Omental fat pad (tissue), 4 donors: ENCODE measurements at places on chromosomes 11 and 22. TPM values are rescaled to one million over a fixed set of nuclear protein-coding genes. Genes with fewer than 3 reads are reported as not detected.

DNA sequence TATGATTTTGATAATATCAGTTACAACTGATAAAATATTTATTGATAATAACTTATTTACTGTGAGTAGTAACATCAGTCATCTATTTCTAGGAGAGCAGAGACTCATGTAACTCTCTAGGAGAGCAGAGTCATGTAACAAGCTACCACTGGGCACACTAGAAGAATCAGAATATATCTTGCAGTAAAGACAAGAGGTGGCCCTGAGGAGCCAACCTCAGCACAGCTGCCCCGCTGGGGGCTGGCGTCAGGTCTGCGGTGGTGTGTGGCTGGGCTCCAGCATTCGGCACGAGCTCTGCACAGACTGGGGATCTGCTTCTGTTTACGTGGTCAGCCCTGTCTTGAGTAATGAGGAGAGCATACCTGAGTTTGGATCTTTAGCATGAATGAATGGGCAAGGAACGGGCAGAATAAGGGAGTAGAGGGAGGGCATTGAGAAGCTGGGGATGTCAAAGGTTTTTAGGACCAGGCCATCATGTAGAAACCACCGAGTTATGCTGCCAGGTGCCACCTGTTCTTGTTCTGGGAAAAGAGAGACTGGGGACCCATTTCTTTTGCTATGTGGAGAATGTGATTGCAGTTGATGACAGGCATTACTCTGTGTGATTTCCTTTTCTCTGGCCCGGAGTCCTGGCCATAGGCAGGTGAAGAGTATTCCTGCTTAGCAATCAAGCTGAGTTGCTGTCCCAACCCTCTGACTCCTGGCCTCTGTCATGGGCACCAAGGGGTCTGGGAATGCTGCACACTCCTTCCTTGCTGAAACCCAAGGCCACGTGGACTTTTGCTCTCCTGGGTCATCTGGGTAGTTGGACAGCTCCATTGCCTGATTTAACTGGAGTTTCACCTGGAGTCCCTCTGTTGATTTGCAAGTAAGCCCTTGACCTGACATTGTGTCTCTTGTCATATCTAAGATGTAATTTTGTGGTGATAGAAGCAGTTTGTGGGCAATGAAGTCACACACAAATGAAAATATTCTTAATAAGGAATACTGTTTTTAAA, 50.9 kb upstream of the HEPHL1 start:
- no peak for DNase-seq

GRCh38 chr11:63698976-63699733, 17.9 kb downstream of the RTN3 start:
- no peak for DNase-seq

GRCh38 chr22:38830026-38830844, 13.6 kb downstream of the NPTXR start:
- DNase-seq: no peak

- DNase-seq: no peak
Observed at GRCh38 chr22:20388200-20388599, 5.8 kb upstream of the ZNF74 start.

Gene CNTN5
- not detected for total RNA-seq

Gene DSCAML1
- 10.9 TPM for total RNA-seq

Gene LRRC74B
- not detected for total RNA-seq

Gene F2
- not detected for total RNA-seq
